Prostate gland (tissue), 2 donors: ENCODE measurements at places on chromosomes 13 and 19.

DNA sequence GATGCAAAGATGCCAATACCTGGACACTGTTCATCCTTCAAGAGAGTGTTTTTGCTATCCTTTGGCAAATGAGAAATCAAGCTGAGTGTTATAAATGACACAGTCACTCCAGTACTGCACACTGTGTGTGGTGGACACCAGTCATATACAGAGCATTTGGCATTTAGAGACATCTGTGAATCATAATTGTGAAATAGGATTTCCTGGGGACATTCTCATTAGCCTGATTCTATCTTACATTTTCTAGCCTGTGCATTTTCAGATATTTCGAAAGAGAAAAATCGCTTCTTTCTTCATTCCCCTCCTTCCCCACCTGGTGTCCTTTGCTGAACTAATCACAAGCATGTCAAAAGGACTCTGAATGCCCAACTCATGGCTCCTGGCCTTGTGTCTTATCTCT, 781.0 kb upstream of the ARGLU1 start:
- DNase-seq, result no peak

GRCh38 chr19:13861392-13861713, 15.6 kb upstream of the NANOS3 start:
- DNase-seq, result no peak

DNA sequence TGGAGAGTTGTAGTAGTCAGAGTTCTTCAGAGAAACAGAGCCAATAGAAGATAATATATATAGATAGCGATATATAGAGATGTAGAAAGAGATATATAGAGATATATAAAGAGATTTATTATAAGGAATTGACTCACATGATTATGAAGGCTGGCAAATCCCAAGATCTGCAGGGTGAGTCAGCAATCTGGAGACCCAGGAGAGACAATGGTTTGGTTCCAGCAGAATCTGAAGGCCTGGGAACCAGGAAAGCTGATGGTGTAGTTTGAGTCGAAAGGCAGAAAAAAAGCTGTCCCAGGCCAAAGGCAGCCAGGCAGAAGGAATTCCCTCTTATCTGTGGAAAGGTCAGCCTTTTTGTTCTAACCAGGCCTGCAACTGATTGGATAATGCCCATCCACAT, 194.1 kb downstream of the NUFIP1 start:
- no peak for DNase-seq

DNA sequence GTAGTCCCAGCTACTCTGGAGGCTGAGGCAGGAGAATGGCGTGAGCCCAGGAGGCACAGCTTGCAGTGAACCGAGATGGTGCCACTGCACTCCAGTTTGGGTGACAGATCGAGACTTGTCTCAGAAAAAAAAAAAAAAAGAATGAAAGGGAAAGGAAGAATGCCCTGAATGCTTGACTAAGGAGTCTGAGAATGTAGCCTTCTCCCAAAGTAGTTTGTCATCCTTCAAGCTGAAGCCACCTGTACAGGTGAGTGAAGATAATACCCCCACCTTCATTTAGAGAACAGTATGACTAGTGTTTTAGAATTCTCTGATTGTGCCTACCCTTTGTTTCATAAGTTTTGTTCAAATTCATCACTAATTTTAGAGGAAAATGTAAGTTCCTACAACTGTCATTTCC, 5.9 kb downstream of the RCBTB1 start:
- no peak for DNase-seq

- DNase-seq, result no peak
Measured at GRCh38 chr19:29625186-29625651, 19.1 kb downstream of the POP4 start.

- peak; percentile 96 for DNase-seq
Measured at GRCh38 chr13:44870456-44870929, 118.8 kb downstream of the NUFIP1 start.

DNA sequence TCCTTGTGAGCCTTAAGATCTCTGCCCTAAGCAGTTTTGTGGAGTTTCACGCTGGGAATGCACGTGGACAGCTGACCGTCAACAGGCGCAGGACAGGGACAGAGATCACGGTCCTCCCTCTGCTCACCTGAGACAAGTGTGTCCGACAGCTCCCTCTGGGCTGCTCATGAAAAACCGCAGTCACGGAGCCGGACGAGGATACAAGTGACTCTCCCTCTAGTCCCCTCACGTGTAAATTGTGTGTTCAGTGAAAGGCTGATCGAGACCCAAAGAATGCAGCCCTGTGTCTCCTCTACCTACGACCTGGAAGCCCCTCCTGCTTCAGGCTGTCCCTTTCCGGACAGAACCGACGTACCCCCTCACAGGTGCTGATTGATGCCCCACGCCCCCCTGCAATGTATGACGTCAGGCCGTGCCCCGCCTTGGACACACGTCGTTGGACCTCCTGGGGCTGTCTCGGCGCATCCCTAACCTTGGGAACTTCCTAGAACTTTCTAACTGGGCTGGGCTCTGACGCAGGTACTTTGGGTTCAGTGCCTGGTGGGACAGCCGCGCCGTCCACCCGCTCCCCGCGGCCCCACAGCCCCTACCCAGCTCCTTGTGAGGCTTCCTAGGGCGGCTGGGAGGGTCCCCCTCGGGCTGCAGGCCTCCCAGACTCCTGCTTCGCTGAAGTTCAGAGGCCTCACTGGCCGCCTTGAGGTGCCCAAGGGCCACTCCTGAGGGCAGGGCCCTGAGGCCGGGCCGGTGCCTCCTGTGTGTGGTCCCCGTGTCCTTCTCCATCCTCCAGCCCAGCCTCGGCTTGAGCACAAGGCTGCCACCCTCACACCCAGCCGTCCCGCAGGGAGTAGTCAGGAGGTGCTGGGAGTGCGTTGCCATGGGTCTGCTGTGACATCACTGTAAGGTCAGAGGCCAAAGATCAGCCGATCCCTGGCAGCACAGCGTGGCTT, at the start of gene C13orf46:
Gene C13orf46 (minus strand): TSS at position 859 of the 947 bp plus-strand sequence. CDS start 79 bp downstream, at position 780.
- no peak for DNase-seq

GRCh38 chr13:101673360-101674105, 221.1 kb downstream of the ITGBL1 start:
- DNase-seq, result no peak

GRCh38 chr13:53622456-53622855, 593.8 kb downstream of the OLFM4 start:
- no peak for DNase-seq

DNA sequence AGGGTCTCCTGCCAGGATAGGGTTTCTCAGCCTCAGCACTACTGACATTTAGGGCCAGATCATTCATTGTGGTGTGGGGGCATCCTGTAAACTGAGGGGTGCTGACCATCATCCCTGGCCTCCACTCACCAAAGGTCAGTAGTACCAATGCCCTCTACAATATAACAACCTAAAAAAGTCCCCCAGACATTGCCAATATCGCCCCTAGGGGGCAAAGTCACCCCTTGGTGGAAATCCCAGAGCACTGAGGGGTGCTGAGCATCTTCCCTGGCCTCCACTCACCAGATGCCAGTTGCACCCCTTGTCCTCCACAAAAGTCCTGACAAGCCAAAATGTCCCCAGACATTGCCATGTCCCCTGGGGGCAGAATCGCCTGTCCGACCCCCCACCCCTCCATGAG, 21.6 kb downstream of the CPAMD8 start:
- DNase-seq, result no peak

DNA sequence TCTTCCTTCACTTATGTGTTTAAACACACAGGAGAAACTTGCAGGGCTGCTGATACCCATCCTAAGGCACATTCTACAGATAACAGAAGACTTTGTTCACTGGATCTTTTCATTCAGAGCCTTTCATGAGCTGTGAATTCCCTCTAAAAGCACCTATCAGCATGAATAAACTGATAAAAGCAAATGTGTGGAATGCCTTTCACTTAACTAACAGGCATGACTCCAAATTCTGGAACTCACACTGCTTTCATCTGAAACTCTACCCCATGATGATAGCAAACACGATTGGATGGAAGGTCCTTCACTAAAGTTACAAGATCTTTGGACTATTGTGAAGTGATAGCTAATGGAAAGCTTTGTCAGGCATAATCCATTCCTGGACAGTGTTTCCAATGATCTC, 457.3 kb downstream of the EFNB2 start:
- DNase-seq, result no peak

- no peak for DNase-seq
Measured at GRCh38 chr13:93101226-93101734, 125.3 kb upstream of the GPC6 start.

GRCh38 chr19:18023622-18024251, 15.8 kb downstream of the ARRDC2 start:
- no peak for DNase-seq

- no peak for DNase-seq
Measured at GRCh38 chr13:98874029-98874397, 103.9 kb downstream of the DOCK9 start.

- DNase-seq, result no peak
Measured at GRCh38 chr19:30570194-30570593, 198.0 kb downstream of the ZNF536 start.

- no peak for DNase-seq
Measured at GRCh38 chr19:58318297-58318696, 8.5 kb upstream of the ZSCAN22 start.

DNA sequence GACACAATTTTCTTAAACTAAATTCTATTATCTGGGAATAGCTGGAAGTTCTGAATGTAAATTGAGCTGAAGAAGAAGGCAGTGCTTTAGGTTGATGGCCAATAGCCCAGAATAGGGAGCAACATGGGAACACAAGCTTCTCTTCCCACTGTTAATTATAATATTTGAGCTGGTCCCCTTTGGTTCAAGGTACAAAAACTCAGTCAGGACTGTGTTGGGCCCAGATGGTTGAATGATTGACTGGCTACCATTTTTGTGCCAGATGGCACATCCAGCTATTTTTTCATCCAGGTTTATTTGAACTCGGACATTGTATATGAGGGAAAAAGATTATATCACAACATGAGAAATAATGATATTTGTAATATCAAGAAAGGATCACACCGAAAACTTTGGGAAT, 458.9 kb downstream of the SLITRK1 start:
- DNase-seq, result no peak

- DNase-seq, result peak; percentile 62
Measured at GRCh38 chr13:43786766-43787517, at the start of gene ENOX1. ENOX1 (minus strand) TSS chr13:43786972.
